ENCODE measurements at places on chromosomes 6 and 20.

DNA sequence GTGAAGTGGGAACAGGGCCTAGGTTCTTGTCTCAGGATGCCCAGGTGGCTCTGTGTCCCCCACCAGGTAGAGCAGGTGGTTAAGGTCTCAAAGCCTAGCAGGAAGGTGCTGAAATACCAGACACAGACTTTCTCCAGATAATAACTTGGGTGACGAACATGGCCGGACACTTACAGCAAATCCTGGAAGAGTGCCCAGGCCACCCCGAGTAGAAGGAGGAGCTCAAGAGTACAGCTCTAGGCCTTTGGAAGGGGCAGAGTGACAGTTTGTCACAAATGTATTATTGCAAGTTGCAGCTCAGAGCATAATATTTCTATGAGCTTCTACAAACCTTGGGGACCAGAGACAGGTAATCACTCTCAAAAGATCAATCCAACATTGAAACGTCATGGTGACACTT lies 251.6 kb upstream of the SOX4 start:
- no peak for DNase-seq

- DNase-seq = no peak
Observed at GRCh38 chr6:5044866-5045265, 40.3 kb upstream of the PPP1R3G start.

GRCh38 chr6:291204-291696 lies 1.0 kb upstream of the DUSP22 start:
- DNase-seq = peak; percentile 83

DNA sequence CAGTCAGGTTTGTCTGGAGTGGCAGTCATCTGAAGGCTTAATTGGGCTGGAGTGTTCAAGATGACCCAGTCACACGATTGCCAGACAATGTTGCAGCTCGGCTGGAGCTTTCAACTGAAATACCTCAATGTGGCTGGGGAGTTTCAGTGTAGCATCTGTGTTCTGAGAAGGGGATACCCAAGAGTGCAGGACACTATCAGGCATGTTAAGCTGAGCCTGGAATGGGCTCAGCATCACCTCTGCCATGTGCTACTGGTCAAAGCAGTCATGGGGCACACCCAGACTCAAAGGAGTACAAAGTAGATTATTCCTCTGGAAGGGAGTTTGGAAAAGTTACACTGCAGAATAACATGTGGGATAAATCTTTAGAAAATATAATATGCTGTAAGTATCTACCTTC lies 363.9 kb downstream of the KIF16B start:
- no peak for DNase-seq

DNA sequence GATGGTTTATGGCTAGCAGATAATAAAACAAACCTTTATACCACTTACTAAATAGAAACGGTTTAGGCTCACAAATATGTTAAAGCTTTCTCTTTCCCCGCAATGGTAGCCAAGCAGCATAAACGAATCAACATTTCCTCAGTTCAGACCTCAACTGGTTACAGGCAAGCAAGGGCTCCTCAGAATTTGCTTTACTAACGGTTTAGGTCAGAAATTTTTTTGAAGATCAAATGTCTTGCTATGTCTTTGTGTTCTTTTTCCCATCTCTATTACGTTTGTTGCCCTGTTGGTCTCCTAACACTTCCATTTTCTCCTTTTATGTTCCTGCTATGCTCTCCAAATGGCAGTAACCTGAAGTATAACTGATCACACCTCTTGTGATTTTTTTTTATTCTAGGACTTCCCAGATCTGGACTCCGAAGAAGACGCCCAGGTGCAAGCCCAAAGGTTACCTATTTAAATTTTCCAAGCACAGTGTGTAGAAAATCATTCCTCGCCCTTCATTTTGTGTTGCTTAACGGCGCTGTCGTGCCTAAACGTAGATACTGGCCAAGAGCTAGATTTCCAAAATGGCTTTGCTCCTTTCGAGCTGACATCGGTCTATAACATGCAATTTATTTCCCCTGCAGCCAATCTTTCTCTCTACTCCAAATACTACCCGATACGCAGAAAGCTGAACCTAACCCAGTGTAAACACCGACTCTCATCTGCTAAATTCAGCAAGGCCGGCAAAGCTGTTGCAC lies 717 bp upstream of the ASF1A start:
- DNase-seq = peak; percentile 60

DNA sequence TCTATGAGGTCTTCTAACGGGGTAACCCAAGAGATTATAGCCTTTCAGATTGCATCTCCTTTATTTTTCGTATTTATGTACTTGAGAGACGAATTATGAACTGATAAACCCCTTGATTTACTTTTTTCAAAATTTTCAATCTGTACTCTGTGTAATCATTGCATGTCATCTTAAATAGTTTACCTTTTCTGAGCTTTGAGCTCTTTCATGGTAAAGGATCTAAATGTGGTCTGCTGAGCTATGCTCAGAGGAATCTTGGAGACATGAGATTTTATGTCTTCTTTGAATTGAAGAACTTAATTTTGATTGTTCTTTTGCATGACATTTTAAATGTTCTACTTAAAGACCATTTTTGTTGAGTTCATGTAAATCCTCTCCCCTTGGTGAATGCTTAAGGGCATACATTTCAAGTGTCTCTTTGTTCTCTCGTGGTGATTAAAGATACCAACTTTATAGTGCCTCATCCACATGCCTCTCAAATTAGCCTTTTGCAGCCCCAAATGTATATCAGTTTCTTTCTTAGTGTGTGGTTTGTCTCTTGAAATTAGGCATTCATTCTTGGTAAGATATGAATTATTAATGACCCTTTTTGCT lies 116.3 kb upstream of the SCGN start:
- DNase-seq = no peak

DNA sequence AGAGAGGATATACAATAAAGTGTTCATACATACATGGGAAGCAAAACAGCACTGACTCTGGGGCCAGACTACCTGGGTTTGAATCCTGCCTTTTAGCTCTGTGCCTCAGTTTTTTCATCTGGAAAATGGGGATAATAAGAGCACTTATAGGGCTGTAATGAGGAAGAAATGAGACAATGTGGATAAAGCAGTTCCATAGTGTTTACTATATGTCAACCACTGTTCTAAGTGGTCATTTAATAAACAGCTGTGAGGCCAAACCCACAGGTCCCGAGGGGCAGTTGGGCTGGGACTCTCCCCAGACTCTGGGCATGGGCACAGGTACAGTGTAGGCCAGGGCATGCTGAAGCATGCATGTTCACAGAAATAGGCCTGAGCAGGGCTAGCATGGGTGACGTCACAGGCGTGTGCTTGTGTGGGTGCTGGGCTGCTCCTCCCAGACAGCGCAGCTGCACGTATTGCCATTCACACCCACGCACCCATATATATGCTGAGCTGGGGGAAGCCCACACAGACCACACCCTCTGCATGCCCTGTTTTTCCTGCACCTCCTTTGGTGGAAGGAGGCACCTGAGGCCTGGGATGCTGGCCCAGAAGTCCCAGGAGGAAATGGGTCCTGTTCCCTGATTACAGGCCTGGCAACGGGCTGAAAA lies 3.5 kb upstream of the PLCG1 start:
- DNase-seq = peak; percentile 89

DNA sequence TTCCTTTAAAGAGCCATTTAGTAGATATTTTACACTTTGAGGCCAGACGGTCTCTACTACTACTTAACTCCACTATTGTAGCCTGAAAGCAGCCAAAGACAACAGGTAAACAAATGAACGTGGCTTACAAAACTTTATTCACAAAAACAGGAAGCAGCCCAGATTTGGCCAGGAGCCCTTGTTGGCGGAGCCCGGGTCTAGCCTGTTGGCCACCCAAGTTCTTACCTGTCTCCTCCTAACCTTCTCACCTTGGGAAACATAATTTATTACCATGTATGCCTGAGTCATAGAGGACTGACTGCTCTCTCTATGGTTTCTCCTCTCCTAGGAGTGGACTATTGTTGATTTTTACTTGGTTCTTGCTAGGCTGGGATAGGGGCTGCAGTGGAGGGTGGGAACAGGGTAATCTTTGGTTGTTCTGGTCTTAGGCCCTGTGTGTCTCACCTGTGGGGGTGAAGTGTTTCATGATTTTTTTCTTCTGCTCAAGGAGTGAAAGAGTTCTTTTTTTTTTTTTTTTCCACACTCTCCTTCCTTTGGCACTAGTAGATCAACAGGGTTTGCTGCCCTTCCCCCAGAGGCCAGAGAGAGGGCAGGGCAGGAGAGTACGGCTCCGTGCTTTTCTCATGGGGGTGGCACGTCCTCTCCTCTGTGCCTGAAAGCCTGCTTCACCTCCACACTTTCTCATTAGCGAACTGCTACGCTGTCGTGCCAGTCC lies 90.0 kb downstream of the RPP40 start:
- DNase-seq = peak; percentile 44

GRCh38 chr6:109963598-109964170 lies 14.4 kb upstream of the GPR6 start:
- no peak for DNase-seq

- no peak for DNase-seq
Observed at GRCh38 chr6:4805553-4806336, 29.5 kb downstream of the CDYL start.

DNA sequence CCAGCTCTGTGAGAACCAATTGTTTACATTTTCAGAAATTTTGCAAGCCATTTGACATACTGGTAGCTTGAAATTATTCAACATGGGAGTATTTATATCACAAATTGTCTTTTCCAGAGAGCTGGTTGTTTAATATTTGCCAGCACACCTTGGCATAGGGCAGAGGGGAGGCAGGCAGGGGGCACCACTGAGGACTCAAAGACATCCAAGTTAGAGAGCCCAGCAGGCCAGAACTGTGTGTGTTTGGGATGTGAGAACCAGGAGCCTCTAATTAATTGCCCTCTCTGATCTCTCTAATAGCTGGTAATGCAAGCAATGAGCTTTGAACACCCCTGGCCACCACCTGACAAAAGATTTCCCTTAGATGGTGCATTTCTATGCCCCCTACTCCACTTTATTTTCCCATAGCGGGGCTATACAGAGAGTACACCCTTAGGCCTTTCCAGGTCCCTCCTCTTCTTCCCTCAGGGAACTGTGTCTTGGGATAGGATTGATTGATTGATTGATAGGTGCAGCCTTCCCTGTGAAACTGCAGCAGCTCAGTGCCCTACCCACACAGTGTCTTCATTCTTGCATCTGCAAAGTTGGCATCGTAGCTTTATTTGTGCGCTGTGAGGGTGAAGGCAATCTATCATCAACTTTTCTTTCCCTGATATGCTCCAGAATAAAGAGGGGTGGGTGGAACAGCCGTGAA lies 29.2 kb downstream of the MOCS1 start:
- DNase-seq = no peak

All from foreskin keratinocyte (primary cell).